ENCODE measurements at places on chromosomes 7 and 10.
A peak's percentile ranks its signal among the peaks of the same experiment; 100 is the strongest.

- DNase-seq = no peak
These were observed 77.4 kb upstream of the PRR15 start for GRCh38 chr7:29486191-29486700.

GRCh38 chr7:151426904-151427704 lies 12.8 kb downstream of the CRYGN start:
- DNase-seq = no peak

- no peak for DNase-seq
These were observed 69.7 kb upstream of the FZD8 start for GRCh38 chr10:35711615-35712411.

GRCh38 chr7:133059263-133059662 lies 22.6 kb downstream of the CHCHD3 start:
- DNase-seq = no peak

- peak; percentile 5 for DNase-seq
These were observed 105.0 kb downstream of the PHTF2 start for GRCh38 chr7:77903597-77903996.

DNA sequence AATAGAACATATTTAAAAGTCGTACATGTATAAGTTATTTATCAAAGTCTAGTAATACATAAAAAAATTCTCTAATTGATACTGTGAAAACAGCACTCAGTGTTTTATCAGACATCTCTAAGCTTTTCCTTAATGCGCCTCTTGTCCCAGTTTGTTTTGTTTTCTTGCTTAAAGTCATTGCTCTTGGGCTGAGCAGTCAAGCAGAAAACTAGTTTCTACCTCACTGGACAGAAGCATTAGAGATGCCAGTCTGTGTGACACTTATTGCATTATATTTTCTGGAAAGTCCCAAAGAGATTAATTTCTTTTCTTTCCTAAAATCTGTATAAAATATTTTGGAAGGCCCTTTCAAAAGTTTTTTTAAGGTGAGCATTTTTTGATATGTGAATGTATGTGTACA lies 236.2 kb downstream of the PCLO start:
- DNase-seq = no peak

DNA sequence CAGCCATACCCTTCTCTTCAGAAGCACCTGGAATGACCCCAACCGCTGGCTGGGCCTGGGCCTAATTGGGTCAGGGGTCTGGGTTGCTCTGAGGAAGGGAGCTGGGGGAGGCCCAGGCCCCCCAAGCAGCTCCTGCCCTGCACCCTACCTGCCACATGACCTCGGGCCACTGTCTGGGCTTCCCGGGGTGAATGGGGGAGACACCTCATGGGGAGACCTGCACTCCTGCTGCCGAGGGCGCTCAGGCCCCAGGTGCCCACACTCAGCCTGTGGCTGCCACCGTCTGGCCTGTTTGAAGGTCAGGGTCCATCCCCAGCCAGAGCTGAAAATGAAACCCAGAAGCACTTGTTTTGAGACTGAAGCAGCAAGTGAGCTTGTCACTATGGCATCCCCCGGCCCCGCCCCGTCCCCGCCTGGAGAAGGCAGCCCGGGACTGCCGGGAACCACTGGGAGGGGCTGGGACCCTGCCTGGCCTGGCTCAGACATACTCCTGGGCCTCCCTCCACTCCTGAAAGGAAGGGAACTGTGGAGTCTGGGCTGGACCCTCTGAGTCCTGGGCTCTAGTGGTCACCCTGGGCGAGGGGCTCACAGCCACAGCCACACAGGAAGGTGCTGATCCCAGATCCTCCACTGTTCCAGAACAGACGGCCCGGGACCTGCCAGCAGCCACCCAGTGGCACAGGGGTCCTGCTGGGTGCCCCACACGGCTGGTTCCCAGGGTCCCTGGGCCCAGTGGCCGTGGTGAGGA lies 7.4 kb upstream of the MICALL2 start:
- DNase-seq = peak; percentile 45

GRCh38 chr7:106770191-106770590 lies 94.9 kb upstream of the PIK3CG start:
- peak; percentile 77 for DNase-seq

DNA sequence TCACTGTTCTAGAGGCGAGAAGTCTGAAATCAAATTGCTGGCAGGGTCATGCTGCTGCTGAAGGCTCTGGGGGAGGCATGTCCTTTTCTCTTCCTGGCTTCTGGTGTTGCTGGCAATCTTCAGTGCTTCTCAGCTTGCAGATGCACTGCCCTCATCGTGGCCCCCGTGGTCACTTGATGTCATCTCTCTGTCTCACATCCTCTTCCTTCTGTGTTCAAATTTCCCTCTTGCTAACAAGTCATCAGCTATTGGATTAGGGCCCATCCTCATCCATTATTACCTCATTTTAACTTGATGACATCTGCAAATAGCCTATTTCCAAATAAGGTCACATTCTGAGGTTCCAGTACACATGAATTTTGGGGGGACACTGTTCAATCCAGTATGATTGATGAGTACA lies 36.6 kb upstream of the SRGN start:
- DNase-seq = peak; percentile 31

DNA sequence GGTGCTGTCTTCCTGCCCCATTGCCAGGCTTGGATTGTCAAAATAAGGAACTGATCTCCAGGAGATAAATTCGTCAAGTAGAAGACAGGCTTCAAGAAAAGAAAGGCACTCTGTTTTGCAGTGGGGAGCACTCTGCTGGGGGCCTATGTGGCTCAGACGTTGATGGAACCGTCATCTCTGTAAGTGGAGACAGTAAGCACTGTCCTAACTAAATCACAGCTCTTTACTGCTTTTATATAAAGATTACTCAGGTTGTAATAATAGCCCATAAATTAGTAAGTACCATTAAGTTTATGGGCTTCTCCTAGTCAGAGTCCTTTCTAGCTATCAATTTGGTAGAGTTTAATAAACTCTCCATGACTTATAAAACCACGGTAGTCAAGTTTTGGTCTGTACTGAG lies 249.9 kb downstream of the FRMD4A start:
- DNase-seq = no peak
